Frontal cortex (tissue), 4 donors: ENCODE measurements at places on chromosomes 2 and 18.

- DNase-seq: no peak
Measured at GRCh38 chr2:178286636-178287035, 92.3 kb downstream of the OSBPL6 start.

- DNase-seq: no peak
Measured at GRCh38 chr2:162079514-162079913, 5.5 kb upstream of the DPP4 start.

DNA sequence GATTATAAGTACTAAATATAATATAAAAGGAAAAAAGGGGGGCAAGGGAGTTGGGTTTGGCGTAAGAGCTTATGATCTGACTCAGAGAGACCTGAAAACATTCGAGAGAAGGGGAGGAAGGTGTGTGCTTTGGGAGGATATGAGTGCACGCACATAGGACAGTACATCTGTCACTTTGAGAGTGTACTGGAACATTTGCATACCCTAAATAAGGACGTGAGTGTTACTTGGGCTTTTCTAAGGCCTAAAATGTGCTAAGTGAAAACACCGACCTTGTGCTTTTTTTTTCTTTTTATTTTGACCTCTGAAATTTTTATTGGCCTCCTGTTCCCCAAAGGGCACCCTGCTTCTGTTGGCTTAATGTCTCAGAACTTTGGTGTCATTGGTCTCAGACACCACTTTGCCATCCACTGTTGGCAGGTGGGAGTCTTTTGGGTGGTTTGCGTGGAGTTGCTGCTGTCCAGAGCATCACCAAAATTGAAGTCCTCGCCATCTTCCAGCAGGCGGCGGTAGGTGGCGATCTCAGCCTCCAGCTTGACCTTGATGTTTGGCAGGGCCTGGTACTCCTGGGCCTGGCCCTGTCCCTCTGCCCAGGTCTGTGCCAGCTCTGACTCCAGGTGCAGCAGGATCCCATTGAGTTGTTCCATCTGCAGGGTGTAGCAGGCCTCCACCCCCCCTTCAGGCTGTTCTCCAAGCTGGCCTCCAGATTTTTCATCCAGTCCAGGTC, 57.7 kb downstream of the CD28 start:
- DNase-seq: no peak

- DNase-seq: no peak
Measured at GRCh38 chr2:178379162-178380004, 71.6 kb downstream of the PRKRA start.

DNA sequence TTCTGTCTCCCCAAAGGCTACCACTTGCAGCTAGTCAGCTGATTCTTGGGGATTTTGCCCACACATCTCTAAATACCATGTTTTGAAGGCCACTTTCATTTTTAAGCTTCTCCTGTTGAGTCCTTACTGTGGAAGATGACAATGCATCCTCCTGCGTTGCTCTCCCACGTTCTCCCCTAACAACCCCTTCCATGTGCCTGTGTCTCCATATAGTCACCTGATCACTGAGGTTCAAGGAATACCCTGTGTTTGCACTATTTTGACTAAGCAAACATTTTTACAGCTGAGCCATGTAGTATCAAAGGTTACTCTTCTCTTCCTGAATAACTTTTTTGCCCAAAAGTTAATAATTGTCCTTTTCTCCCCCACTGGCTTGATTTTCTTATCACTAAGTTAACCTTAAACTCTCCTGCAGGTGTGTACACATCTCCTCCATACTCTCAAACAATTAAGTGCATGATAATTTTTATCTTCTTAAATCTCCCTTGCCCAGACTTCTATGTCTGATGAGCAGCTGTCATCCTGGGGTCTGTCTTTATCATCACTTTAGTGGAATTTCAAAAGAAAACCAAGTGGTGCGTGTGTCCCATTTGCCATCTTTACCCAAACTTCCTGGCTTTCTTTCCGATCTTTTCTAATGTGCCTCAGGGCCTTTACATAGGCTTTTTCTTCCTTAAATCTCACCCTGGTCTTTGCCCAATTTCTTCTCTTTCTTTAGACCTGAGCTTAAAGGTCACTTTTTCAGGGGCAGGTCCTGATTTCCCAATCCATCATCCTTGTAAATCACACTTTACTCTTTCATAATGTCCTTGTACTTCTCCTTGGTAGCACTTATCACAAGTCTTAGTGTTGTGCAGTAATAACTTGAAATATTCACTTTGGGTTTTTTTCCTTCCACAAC, 85.2 kb upstream of the SPATS2L start:
- DNase-seq: no peak

GRCh38 chr18:12295389-12296086, 12.5 kb upstream of the TUBB6 start:
- no peak for DNase-seq

DNA sequence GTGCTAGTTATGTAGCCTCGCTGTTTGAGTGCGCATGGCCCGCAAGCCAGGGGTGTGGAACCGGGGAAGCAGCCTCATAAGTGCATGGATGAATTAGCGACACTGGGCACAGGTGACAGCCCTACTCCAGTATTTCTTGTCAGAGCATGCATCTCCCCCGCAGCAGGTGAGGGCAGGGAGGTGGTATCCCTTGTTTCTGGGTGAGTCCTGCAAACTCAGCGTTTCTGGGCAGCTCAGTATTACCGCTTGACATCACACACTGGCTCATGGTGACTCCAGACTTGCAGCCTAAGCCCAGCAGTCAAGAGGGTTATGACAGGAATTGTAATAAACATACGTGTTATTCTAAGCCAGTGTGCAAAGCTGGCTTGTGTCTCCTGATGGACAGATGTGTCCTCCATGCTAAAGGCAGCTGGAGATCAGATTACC, 2.5 kb downstream of the CABLES1 start:
- DNase-seq: no peak

DNA sequence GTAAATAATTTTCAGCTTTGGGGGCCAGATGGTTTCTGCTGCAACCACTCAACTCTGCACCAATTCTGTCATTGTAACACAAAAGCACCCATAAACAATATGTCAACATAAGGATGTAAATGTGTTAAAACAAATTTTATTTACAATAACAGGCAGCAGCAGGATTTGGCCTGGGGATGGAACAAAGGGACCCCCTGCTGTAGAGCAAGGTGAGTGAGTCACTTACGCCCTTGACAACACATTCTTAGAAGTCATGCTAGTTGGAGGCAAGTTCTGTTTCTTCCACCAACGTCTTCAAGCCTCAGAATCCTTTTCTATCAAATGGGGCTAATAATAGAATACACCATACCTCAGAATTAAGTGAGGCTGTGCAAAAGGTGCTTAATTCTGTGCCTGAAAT, 610.2 kb upstream of the SYT4 start:
- DNase-seq: no peak

GRCh38 chr2:634041-634440, 43.2 kb downstream of the TMEM18 start:
- no peak for DNase-seq

DNA sequence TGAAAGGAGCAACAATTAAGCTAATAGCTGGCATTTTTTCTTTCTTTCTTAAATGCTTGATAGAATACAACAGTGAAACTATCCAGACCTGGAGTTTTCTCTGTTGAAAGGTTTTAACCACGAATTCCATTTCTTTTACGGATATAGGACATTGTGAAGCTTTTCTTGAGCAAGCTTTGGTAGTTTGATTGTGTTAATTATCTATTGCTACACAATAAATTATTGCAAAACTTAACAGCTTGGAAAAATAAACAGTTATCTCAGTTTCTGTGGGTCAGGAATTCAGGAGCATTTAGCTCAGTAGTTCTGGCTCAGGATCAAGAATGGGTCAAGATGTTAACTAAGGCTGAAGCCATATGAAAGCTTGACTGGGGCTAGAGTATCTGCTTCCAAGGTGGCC, 11.7 kb downstream of the PHOSPHO2 start:
- no peak for DNase-seq

- peak; percentile 14 for DNase-seq
Measured at GRCh38 chr2:66495788-66496640, 61.1 kb downstream of the MEIS1 start.

DNA sequence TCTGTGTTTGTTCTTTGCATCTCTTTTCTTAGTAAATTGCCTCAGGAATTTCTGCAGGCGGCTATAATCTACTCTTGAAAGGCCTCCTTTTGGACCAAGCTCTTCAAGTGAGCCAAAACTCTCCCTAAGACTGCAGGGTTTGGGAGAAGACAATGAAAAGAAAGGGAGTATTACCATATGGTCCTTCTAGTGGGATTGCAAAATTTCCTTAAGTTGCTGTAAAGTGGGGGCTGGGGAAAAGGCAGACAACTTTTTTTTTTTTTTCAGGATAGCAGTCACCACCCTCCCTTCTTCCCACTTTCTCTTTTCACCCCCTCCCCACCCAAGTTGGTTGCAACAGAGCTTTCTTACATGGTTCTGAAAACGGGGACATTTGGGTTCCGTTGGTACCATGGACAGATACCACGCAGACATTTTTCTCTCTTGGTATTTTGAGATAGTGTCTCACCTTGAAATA, 183.7 kb downstream of the FHOD3 start:
- no peak for DNase-seq

DNA sequence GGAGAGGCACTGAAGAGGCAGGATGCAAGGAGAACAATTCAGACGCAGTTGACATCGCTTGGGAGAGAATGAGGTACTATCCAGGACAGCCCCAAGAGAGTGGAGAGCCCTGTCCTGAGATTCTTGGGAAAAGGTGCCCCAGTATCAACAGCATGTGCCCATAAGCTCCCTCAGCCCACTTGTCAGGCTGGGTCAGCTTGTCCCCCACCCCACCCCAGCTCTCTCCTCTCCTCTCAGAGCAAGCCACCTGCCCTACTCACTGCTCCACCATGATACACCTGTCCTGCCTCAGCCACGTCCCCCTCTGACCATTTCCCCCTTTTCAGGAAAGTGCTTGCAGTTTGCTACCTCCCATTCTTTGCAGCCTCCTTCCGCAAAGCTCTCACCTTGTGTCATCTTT, 111.8 kb downstream of the XRCC5 start:
- DNase-seq: no peak

DNA sequence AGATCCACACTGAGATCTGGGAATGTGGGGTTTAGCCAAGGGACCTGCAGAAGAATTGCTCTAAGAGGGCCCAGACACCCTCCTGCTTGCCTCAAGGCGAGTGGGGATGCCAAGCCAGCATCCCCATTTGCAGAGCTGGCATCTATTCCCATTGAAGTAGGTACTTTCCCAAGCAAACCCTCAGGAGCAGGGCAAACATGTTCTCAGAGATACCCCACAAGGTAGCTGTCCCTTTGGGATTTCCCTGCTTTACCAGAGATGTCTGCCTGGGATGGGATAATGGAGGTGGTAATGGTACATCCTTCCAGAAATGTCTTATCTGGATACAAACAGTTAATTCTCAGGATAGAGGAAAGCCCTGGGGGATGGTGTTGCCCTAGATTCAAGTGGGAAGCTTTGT, 51.2 kb downstream of the GYPC start:
- DNase-seq: no peak

- no peak for DNase-seq
Measured at GRCh38 chr2:26185304-26185928, 12.5 kb downstream of the GAREM2 start.

DNA sequence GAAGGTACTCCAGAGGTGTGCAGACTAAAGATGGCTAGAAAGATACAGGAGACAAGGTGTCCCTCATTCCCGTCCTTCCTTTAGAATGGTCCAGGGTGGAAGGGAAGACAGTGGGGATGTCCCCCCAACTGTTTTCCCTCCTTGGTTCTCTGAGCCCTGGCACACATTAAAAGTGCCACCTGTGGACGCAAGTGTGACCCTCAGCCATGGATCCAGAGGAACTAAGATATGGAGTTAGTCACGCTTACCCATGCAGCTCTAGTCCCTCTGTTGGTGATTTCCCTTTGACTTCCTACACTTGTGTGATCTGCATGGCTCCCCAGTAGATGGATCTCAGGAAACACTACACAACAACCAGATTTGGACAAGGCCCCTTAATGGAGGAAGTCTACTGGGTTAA, 113.1 kb upstream of the SRD5A2 start:
- DNase-seq: no peak

DNA sequence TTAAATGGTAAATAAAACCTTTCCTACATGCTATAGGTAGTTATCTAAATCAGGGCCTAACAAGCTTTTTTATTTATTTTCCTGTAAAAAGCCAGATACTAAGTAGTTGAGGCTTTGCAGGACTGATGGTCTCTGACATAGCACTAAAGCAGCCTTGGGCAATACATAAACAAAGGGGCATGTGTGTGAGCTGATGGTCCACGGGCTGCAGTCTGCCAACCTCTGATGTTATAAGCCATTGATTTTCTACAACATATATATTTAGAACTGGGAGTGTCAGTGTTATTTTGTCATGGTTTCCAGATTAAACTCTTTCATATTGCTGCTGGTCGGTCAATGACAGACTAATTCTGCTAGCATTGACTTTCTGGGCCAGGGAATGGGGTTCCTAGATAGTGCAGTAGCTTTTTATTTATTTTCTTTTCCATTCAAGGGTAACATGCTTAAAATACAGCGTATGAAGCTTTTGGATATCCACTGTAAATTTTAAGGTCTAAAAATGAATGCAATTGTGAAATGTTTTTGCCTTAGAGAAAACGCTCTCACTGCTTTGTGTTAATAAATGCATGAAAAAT, 134.0 kb downstream of the NEDD4L start:
- DNase-seq: no peak

GRCh38 chr2:168685600-168686451, 116.6 kb upstream of the NOSTRIN start:
- no peak for DNase-seq

GRCh38 chr2:71811726-71812125, 335.9 kb downstream of the CYP26B1 start:
- DNase-seq: no peak

DNA sequence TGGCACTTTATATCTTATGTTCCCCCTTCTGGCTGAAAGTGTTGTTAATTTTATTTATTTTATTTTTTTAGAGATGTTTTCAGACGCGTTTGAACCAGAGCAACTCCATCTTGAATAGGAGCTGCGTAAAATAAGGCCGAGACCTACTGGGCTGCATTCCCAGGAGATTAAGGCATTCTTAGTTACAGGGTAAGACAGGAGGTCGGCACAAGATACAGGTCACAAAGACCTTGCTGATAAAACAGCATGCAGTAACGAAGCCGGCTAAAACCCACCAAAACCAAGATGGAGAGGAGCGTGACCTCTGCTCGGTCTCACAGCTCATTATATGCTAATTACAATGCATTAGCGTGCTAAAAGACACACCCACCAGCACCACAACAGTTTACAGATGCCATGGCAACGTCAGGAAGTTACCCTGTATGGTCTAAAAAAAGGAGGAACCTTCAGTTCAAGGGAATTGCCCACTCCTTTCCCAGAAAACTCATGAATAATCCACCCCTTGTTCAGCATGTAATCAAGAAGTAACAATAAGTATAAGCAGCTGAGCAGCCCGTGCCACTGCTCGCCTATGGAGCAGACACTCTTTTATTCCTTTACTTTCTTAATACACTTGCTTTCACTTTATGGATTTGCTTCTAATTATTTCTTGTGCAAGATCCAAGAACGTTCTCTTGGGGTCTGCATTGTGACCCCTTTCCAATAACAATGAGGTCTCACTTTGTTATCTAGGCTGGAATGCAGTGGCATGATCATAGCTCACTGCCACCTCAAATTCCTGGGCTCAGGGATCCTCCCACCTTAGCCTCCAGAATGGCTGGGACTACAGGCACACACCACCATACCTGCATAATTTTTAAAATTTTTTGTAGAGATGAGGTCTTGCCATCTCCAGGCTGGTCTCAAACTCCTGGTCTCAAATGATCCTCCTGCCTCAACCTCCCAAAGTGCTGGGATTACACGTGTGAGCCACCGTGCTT, 55.9 kb downstream of the CACNB4 start:
- no peak for DNase-seq
